ENCODE measurements at places on chromosomes 6 and 20.

- no peak for DNase-seq
Measured at GRCh38 chr6:30463651-30464618, 25.4 kb upstream of the HLA-E start.

GRCh38 chr20:4119854-4120209, 104.5 kb upstream of the RNF24 start:
- no peak for DNase-seq

GRCh38 chr6:80217794-80218193, 111.3 kb downstream of the BCKDHB start:
- no peak for DNase-seq

DNA sequence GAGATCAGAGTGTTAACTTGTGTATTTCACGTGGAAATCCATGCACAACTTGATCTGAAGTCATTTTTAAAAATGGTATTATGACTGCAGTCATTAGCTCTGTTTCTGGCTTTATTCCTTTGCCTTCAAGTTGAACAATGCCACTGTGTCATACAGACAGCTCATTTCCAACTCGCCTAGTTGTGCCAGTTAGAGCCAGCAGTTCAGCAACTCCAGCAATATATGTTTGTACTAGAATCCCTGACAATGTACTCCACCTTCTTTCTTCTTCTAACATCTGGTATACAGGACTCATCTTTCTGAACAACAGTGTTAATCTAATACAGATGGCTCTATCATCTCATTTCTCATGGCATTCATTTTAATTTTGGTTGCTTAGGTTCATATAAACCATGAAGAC, 418.3 kb upstream of the POU3F2 start:
- no peak for DNase-seq

DNA sequence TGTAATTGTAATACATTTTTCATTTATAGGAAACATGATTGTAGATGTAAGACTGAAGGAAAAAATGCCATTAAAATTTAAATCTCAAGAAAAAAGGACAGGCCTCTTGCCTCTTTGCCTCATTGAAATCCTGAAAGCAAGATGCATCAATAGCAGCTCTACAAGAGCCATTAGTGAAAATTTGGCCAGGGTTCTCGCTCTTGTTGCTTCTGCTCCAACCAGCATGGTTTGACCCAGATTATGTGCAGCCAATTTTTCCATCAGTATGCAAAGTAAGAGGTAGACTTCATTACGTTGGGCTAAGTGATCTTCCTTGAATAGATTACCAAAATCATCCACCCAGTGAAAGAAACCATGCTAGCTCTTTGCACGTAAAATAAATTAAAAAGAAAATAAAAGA, 106.6 kb downstream of the SGK1 start:
- DNase-seq: no peak

GRCh38 chr6:148878683-148879082, 131.9 kb downstream of the UST start:
- no peak for DNase-seq

DNA sequence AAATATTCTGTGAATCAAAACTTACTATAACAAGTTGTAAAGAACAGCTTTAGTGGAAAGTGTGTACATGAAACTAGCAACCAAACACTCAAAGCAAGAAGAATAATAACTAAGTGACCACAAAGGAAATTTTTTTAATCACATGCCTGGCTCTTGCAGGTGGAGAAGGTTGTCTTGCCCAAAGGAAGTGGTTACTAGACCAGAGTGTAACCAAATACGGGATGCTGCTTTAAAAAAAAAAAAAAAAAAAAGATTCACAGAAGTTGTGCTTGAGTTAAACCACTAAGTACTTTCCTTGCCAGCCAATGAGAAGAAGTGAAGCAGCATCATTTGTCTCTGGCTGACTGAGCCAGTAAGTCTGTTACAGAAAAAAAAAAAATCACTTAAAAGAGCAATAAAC, 19.1 kb upstream of the HLA-DQB1 start:
- no peak for DNase-seq

GRCh38 chr20:63698739-63699465, 2.5 kb downstream of the TNFRSF6B start:
- DNase-seq: no peak

DNA sequence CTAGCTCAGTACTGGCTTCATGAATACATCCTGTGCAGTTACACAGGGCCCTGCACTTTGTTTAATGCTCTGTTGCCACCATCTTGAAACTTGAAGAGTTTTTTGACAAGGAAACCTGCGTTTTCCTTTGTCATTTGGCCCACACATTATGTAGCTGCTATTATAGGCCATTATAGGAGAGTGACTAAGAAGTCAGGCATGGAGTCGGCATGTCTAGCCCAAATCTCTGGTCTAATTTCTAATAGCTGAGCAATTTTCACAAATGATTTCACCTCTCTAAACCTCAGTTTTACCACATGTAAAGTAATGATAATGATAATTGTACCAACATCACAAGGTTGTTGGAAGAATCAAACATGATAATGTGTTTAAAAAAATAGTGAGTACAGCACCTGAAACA, 67.1 kb upstream of the MYLIP start:
- no peak for DNase-seq

- no peak for DNase-seq
Measured at GRCh38 chr6:36776167-36776566, 63.1 kb downstream of the CPNE5 start.
